ENCODE measurements at places on chromosomes 1 and 21. TPM values are rescaled to one million over a fixed set of nuclear protein-coding genes. Genes with fewer than 3 reads are reported as not detected.

OR2L3 gene
- total RNA-seq = not detected

HPCA gene
- total RNA-seq = not detected

SLC9C2 gene
- total RNA-seq = not detected

GRCh38 chr1:99474350-99474893 is 171.5 kb upstream of the PALMD start:
- no peaks in the 10 kb centered on the region for H3K4me1 ChIP-seq
- no peak overlapping the region for H3K4me3 ChIP-seq
- no peak overlapping the region for H3K27ac ChIP-seq
- H3K27me3 ChIP-seq = peaks cover 6% of the 10 kb centered on the region
- no peaks in the 10 kb centered on the region for H3K36me3 ChIP-seq

- no peaks in the 10 kb centered on the region for H3K27me3 ChIP-seq
- H3K36me3 ChIP-seq = peaks cover 65% of the 10 kb centered on the region
- no peak overlapping the region for H3K27ac ChIP-seq
- no peak overlapping the region for H3K4me3 ChIP-seq
- ATAC-seq = no peak
Measured at GRCh38 chr1:220076861-220077762, 12.5 kb downstream of the BPNT1 start.

GRCh38 chr1:150559656-150560010 is 10.4 kb downstream of the ADAMTSL4 start:
- peak overlapping the region; percentile 95 for H3K27ac ChIP-seq
- no peak for ATAC-seq
- H3K4me3 ChIP-seq = peak overlapping the region; percentile 98
- H3K4me1 ChIP-seq = peaks cover 37% of the 10 kb centered on the region
- H3K27me3 ChIP-seq = no peaks in the 10 kb centered on the region

Data from activated T-helper 17 cell treated with anti-CD3 and anti-CD28 coated beads, Interleukin-2, amount 50 U/mL, for 72 hours (primary cell).